ENCODE measurements at places on chromosomes 16 and 17. TPM values are rescaled to one million over a fixed set of nuclear protein-coding genes. Genes with fewer than 3 reads are reported as not detected.
A peak's percentile ranks its signal among the peaks of the same experiment; 100 is the strongest.

DNA sequence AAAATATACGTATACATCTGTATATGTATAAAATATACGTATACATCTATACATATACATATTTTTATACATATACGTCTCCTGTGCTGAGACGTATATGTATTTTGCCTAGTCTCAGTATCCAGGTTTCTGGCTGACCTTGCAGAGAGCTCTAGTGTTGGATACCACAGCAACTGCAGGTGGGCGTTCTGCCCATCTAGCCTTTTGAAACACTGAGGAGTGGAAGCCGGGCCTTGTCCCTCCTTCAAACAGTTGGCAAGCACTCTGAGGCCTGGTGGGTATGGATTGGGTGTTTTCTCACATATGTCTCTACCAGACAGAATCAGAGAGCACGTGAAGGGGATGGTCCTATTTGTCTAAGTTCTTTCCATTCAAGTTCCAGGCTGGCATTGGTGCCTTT, 39.4 kb upstream of the MRC2 start:
- DNase-seq, result no peak

KRTAP1-5 gene
- total RNA-seq, result not detected

GRCh38 chr16:2874912-2875362, 8.1 kb upstream of the FLYWCH2 start:
- DNase-seq, result peak; percentile 87

STARD3 gene
- total RNA-seq, result 153 TPM

GRCh38 chr16:65875381-65876055, 491.0 kb upstream of the CDH5 start:
- no peak for DNase-seq

- DNase-seq, result peak; percentile 93
Measured at GRCh38 chr16:29995324-29995910, at the start of gene HIRIP3. HIRIP3 (minus strand) TSS chr16:29995617; CDS start chr16:29995605, 12 bp downstream.

DNA sequence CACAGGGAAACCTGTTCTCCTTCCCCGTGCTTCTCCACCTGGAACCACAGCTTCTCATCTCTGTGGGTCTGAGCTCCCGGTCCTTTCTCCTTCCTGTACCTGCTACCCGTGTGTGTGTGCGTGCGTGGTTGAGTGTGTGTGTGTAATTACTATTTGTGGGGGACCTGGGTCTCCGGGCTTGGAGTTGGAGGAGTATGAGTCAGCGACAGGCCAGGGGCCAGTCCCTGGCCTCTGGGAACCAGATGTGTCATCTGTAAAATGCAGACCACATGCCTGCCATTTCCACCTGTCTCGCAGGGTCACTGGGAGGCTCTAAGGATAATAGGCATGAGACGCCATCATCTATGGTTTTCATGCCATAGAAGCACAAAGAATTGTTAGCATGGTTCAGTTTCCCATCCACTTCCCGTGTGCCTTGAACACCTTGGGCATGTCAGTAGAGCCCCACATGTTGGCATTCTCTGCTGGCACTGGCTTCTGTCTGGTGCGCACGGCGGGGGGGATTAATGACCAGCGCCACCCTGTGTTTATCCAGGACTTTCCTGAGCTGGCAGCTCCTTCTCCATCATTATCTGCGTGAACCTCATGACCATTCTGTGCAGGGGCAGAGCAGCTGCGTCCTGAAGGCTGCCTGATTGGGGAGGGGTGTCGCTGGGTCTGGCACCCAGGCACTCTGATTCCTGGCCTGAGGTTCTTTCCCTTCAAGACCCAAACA, 1.5 kb downstream of the ZNF205 start:
- no peak for DNase-seq

GRCh38 chr16:61926766-61927165, 109.5 kb downstream of the CDH8 start:
- no peak for DNase-seq

USP43 gene
- 7.4 TPM for total RNA-seq

HOXB13 gene
- not detected for total RNA-seq

- DNase-seq, result peak; percentile 81
Measured at GRCh38 chr17:82031885-82032627, 578 bp downstream of the RAC3 start.

DNA sequence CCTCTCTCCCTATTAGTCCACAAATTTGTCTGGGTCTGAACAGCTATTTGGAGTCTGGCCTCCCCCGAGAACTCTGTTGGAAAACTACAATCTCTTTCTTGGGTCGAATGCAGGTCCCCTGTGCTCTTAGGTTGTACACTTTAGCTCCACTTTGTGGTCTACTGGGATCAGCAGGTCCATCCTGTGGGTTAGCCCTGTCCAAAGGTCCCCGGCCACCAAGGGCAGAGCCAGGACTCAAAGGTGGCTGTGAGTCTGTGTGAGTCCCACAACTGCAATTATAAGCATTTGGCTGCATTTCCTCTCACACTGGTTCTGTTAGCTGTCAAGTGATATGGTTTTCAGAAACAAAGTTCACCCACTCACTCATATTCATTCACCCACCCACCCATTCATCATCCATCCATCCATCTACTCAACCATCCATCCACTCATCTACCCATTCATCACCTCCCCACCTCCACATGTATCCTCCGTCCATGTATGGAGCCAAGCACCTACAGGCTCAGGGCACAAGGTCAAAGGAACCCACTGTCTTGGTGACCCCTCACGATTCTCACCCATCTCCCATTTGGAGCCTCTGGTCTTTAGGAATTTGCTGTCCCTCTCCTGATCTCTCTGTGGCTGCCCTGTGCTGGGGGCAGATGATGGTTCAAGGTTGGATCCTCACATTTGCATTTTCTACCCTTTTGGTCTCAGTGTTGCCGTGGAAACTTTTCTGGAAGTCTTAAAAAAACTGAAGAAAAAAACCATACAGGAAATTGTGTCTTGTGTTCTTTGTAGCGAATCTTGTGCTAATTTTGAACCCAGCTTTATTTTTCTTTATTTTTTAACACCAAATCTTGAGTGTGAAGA, 45.8 kb downstream of the IRF8 start:
- DNase-seq, result no peak

DHODH gene
- total RNA-seq, result 8.9 TPM

DNA sequence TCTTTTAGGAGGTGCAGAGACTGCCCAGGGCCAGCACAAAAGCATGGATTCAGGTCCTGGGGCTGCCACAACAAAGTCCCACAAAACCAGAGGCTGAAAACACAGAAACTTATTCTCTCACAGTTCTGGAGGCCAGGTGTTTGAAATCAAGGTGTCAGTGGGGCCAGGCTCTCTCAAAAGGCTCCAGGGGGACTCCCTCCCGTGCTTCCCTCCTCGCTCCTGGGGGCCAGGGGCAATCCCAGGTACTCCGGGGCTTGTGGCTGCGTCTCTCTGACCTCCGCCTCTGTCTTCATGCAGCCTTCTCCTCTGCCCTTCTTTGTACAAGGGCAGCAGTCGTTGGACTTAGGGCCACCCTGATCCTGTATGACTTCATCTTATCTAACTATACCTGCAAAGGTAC, 8.3 kb upstream of the RBFOX3 start:
- no peak for DNase-seq

ICAM2 gene
- 12.9 TPM for total RNA-seq

- DNase-seq, result no peak
Measured at GRCh38 chr16:30381291-30382041, 895 bp downstream of the SEPTIN1 start.

DNA sequence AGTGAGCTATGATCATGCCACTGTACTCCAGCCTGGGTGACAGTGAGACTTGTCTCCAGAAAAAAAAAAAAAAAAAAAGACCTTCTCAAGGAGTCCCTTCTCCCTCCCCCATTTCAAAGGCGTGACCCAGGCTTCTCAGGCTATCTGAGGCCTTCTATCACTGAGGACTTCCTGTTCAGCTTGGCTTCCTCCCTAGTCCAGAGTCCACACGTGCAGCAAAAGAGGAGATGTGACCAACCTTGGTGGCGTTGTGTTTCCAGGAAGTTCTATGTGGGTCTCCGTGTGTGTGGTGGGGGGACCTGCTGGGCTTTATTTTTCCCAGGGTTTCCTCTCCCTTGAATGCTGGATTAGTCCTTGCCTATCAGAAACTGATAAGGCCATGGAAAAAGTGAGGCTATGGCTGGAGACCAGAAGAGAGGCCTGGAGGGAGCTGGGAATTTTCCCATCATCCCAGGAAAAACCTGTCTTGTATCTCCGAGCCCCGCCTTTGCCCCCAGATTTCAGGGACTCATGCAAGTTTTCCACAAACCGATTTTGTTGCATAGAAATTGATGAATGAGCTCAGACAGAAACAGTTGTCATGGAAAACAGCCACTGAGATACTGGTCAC, 148.1 kb downstream of the SALL1 start:
- no peak for DNase-seq

- no peak for DNase-seq
Measured at GRCh38 chr16:10976634-10977033, 32.3 kb downstream of the CLEC16A start.

DNA sequence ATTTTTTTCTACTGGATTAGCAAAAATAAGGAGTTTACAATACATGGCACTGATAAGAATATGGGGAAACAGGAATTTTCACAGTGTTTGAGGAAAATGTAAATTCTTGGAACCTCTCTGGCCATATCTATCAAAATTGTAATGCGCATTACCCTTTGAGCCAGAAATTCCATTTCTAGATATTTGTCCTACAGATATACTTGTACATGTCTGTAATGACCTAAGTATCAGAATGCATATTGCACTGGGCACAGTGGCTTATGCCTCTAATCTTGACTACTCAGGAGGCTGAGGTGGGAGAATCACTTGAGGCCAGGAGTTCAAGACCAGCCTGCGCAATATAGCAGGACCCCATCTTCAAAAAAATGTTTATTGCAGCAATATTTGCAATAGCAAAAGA, 25.8 kb upstream of the HAS3 start:
- no peak for DNase-seq

GRCh38 chr17:41343029-41343428, 7.6 kb downstream of the KRT33A start:
- DNase-seq, result no peak

- no peak for DNase-seq
Measured at GRCh38 chr16:25344006-25344405, 86.4 kb upstream of the ZKSCAN2 start.

- DNase-seq, result no peak
Measured at GRCh38 chr16:11004351-11004750, 60.0 kb downstream of the CLEC16A start.

GRCh38 chr17:71762526-71762925, 358.3 kb upstream of the SOX9 start:
- DNase-seq, result peak; percentile 72

DNA sequence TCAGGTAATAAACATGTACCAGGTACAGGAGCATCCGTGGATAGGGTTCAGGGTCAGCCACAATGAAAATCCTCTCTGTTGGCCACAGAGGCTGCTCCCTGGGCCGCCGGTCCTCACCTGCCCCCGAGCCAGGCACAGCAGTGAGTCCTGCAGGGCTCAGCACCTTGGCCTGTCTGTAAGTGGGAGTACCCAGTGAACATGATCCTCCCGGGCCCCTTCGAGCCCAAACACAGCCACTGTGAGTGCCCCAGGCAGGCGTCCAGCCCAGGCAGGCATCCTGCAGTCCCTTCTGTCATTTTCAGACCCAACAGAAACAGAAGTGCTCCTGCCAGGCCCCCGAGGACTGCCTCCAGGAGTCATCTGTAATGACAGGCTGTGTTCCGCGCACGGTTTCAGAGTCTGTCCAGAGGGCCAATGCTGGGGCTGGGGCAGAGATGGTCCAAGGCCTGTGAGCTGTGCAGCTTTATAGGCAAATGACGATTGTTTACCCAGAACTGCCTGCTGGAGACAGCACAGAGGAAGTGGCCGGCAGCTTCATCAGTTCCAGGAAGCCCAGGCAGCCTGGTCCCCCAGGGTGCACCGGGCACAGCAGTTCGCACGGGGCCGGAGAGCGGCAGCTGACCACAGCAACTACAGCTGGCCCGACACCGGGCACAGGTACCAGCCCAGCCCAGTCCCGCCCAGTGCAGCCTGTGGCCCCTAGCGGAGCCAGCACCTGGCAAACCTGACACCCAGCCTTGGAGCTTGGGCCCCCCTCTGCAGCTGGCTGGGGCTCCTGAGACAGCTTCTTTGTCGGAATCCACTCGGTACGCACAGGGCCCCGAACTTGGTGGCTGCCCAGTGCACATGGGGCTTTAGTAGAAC, 13.2 kb downstream of the SLC7A5 start:
- DNase-seq, result peak; percentile 66

SLFN5 gene
- total RNA-seq, result 6.8 TPM

DNA sequence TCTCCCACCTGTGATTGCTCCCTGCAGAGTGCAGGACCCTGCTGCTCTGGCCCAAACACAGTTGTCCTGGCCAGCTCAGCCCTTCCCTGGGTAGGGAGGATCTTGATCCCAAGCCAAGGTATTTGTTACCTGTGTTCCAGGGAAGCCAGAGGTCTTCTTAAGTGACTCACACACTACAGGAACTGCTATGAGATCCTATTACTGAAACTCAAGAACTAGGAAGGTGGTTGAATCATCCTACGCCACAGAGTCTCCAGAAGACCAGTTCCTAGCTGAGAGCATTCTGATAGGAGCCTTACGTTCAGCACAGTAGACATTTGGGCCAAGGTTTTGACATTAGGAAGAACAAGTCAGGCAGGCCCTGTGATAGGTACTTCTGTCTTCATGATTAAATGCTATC, 12.0 kb downstream of the CHST6 start:
- no peak for DNase-seq

GRCh38 chr16:70696355-70696754, 10.5 kb upstream of the MTSS2 start:
- DNase-seq, result no peak

DNA sequence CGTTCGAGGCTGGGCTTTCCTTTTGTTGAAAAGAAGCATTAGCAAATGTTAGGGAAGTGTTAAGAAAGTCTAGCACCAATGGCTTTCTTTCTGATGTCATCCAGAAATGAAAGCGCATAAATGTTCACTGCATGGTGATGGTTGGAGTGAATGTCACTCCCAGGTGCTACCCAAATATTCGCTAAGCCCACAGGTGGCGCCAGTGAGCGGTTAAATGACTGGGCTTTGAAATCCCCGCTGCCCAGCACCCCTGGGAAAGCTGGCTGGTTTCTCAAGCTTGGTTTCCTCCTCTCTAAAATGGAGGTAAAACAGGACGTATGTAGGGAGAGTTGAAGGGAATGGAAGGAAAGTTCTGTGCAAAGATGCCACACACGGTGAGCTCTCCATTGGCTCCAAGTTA, 104.4 kb downstream of the IRX5 start:
- DNase-seq, result no peak

RCVRN gene
- total RNA-seq, result not detected

DNA sequence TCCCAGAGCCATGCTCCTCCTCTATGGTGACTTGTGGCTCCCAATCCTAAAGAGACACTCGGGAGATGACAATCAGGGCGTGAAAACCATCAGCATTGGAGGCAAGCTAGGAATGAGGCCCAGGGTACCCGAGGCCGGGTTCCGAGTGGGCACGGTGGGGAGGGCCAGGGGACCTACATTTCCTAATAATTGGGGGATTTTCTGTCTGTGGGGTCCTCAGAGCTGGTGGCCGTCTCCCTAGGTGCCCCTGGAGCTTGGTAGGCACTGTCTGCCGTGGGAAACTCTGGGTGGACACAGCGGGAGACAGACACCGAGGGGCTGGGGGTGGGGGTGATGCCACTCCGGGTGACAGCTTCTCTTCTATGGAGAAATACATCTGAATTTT, 312.5 kb upstream of the TNRC6C start:
- DNase-seq, result peak; percentile 38

CASKIN2 gene
- total RNA-seq, result 16.1 TPM

CLEC19A gene
- total RNA-seq, result not detected

GRCh38 chr17:696369-696768, 18.3 kb downstream of the VPS53 start:
- DNase-seq, result no peak

GRCh38 chr16:72311426-72311825, 139.5 kb upstream of the PMFBP1 start:
- no peak for DNase-seq

- DNase-seq, result no peak
Measured at GRCh38 chr17:42177684-42178083, 3.3 kb downstream of the KCNH4 start.
